ENCODE measurements at places on chromosomes 12 and 14. TPM values are rescaled to one million over a fixed set of nuclear protein-coding genes. Genes with fewer than 3 reads are reported as not detected.

Gene TPH2
- total RNA-seq: not detected

Gene ABCC9
- total RNA-seq: not detected

Gene SPATS2
- 31.2 TPM for total RNA-seq

Gene BEGAIN
- total RNA-seq: 6.5 TPM

Gene OVCH1
- total RNA-seq: not detected

Gene BHLHE41
- 0.45 TPM for total RNA-seq

Gene IRAK3
- 1.4 TPM for total RNA-seq

Gene ACIN1
- total RNA-seq: 79.6 TPM

Gene VTI1B
- 85.4 TPM for total RNA-seq

Gene BCL11B
- total RNA-seq: 0.27 TPM

Gene HSPB8
- 21.9 TPM for total RNA-seq

Gene CAPS2
- total RNA-seq: 0.99 TPM

Gene HAL
- total RNA-seq: 0.54 TPM

Gene STRN3
- total RNA-seq: 19.4 TPM

Gene ANKRD52
- 36.9 TPM for total RNA-seq

Gene STXBP6
- 2.7 TPM for total RNA-seq

Gene OTOGL
- not detected for total RNA-seq

Gene KCNJ8
- 0.24 TPM for total RNA-seq

Gene KITLG
- 15.0 TPM for total RNA-seq

Gene MIP
- not detected for total RNA-seq

Gene CD69
- total RNA-seq: not detected

Gene KRT2
- total RNA-seq: 0.03 TPM

Gene HCAR1
- total RNA-seq: 0.02 TPM

Gene KLRD1
- total RNA-seq: not detected

Gene SMARCD1
- total RNA-seq: 63.8 TPM

Gene MRPL51
- total RNA-seq: 320 TPM

Gene CCDC175
- not detected for total RNA-seq

Gene ACSM4
- total RNA-seq: not detected

Gene KRT7
- total RNA-seq: 6,056 TPM

Gene CLEC6A
- total RNA-seq: not detected

Gene TCL1A
- total RNA-seq: not detected

Gene MANSC4
- total RNA-seq: not detected

Gene RAB21
- total RNA-seq: 35.7 TPM

Gene FOXG1
- total RNA-seq: 0.19 TPM

Gene MYF5
- not detected for total RNA-seq

Gene WBP11
- total RNA-seq: 44.5 TPM

Gene NAB2
- total RNA-seq: 13.6 TPM

Gene ASB2
- 0.24 TPM for total RNA-seq

Gene ETFBKMT
- total RNA-seq: 0.87 TPM

Gene REM2
- total RNA-seq: 0.34 TPM

Gene SYNDIG1L
- total RNA-seq: 0.03 TPM

Gene DBX2
- total RNA-seq: not detected

Gene CIROP
- not detected for total RNA-seq

Gene PRH2
- not detected for total RNA-seq

Gene ASPG
- 0.15 TPM for total RNA-seq

Gene CPNE6
- not detected for total RNA-seq

Gene GYS2
- not detected for total RNA-seq

Gene YBX3
- total RNA-seq: 260 TPM

Gene PTPRO
- 0.05 TPM for total RNA-seq

Gene CEBPE
- not detected for total RNA-seq

Gene FIGNL2
- 0.21 TPM for total RNA-seq

Gene GALNT6
- 3.3 TPM for total RNA-seq

Gene AQP2
- not detected for total RNA-seq

Gene UBC
- total RNA-seq: 1,470 TPM

Gene GLI1
- 4.8 TPM for total RNA-seq

Gene NR2C1
- 22.5 TPM for total RNA-seq

Gene LALBA
- total RNA-seq: not detected

All from A549 treated with AZD2906 at 1 μM for 4 hours (cell line).